GM23338 (cell line): ENCODE measurements at places on chromosomes 12 and 14.
A peak's percentile ranks its signal among the peaks of the same experiment; 100 is the strongest.

DNA sequence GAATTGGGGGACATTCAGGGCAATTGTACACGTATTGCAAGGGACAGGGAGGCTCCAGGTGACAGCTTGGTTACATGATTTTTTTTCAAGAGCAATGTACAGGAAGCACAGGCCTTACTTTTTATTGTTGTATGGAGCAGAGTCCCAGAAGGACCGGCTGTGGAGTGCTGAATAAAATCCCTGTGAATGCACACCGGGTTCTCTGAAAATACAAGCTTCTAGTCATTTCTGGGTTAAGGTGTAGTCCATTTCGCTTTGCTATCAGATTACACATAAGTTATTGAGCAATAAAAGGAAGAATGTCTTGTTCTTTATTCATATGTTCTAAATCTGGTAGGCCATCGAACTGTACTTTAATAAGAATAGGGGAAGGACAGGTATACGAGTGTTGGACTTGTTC is 52.2 kb downstream of the PDE3A start:
- DNase-seq = no peak

DNA sequence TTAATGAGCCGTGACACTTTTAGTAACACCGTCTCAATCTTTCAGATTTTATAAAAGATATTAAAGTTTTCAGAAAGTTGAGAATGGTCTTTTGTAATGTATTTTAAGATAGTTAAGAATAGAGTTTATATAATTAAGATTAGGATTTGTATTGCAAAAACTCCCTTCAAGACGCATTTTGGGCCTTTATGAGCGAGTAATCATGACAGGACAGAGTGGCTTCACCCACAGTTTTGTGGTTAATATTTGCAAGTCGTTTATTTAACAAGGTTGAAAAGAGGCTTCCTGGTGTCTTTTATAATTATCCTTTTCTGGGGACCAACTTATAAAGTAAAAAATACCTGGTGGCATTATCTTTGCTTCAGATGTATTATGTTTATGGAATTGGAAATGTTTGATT is 44.0 kb downstream of the TRAF3 start:
- DNase-seq = no peak

GRCh38 chr12:52069327-52070184 is at the start of gene ATG101:
Gene ATG101, plus strand, starts transcription at chr12:52069978. Its CDS starts 3,673 bp downstream, at chr12:52073651.
- peak; percentile 97 for DNase-seq

DNA sequence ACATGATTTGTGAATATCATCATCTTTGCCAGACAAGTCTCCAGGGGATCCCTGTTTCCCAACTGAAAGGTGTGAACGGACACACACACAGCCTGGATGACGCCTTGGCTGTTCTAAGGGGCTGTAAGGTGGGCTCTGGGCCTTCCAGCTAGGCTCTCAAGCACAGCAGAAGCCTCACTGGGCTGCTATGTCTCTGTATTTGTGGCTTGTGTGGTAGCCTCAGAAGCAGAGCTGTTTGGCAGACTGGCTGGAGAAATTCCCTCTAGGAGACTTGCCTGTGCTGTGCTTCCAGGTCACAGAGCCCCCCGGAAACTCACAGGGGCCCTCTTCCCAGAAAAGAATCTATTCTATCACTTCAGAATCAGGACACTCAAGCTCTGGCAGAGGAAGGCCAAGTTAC is 21.4 kb downstream of the OTUB2 start:
- DNase-seq = no peak
